ENCODE measurements at places on chromosomes 2 and 18.

DNA sequence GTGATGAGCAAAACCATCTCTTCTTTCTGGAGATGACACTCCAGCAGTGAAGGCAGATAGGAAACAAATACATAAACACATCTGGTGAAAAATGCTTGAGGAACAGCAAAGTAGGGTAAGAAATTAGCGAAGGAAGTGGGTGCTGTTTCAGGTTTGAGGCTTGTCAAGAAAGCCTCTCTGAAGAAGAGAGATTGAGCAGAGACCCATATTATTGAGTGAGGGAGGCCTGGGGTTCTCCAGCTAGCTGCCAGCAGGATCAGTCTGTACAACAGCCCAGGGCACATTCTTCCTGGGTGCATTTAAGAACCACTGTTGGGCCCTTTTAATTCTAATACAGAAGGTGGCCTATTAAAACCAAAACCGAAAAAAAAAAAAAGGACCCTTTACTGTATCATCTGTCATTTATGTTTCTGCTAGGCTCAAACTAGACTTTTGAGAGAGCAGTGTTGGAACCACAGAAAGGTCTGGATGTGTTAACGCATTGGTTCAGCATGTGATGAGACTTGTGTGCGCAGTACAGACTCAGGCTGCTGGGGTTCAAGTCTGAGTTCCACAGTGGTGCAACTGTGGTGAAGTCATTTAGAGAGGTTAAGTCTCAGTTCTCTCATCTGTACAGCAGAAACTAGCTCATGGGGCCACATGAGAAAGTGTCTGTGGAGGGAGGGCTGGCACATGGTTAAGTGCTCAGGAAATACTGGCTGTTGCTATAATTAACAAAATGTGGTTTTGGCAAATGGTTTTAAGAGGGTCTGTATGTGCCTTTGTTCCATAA, 28.9 kb downstream of the MGAT5 start:
- no peak for DNase-seq

GRCh38 chr2:104472076-104472475, 381.8 kb upstream of the POU3F3 start:
- no peak for DNase-seq

- no peak for DNase-seq
Observed at GRCh38 chr2:165610591-165611029, 141.1 kb downstream of the CSRNP3 start.

DNA sequence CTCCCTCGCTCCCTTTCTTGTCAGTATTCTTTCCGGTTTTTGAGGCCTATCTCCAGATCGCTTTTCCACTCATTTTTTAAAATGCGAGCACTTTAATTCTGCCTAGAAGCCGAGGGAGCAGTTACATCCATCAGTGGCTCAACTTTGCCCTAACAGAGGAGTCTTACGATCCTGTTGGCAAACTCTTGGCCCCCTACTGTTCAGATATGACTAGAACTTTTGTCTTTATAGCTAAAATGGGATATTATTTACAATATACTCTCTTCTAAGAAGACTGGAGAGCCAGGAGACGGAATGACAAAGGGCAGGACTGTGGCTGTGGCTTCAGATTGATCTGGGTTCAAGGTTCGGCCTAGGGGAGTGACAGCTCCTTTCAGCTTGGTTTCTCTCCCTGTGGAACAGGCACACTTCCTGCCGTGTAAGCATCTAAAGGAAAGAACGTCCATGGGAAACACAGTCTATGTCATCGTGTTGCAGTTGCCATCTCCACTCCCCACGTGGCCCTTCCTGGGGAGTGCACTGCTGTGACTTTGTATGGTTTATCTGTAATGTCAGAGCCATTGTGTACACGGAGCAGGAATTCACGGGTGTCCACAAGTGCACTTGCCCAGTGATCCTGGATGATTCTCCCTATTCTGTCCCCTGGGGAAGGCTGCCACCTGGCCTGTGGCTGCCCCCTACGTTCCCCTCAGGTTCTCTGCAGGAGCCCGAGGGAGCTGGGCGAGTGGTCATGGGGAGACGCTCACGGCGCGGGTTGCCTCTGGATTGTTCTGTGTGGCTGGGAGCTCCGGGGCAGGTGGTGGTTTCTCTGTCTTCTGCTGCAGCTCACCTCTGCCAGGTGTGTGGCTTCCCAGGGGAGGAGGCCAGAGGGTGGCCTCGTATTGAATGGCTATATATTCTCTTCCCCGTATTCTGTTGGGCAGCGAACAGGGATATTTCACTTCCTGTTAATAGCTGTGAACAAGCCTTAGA, 222.0 kb downstream of the LDLRAD4 start:
- no peak for DNase-seq

- no peak for DNase-seq
Observed at GRCh38 chr2:222883420-222883819, 22.6 kb downstream of the ACSL3 start.

DNA sequence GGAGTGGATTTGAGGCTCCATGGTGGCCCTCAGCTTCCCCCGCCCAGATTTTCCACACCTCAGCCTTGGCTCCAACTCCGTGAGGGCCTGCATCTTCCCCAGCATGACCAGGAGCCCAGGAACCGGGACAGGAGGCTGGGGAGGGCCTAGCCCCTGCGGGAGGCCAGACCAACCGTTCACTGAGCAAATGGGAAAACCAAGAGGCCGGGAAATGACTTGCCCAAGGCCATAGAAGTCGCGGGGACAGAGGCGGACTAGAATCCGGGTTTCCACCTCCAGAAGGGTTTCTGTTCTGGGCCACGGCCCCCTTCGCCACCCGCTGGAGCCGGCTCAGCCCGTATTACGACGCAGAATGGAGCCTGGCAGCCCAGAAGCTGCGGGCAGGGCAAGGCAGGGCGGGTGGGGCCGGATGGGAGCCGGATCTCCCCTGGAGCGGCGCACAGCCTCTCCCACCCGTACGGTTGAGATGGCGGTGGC, 7.9 kb upstream of the CRYBA2 start:
- DNase-seq, result no peak

DNA sequence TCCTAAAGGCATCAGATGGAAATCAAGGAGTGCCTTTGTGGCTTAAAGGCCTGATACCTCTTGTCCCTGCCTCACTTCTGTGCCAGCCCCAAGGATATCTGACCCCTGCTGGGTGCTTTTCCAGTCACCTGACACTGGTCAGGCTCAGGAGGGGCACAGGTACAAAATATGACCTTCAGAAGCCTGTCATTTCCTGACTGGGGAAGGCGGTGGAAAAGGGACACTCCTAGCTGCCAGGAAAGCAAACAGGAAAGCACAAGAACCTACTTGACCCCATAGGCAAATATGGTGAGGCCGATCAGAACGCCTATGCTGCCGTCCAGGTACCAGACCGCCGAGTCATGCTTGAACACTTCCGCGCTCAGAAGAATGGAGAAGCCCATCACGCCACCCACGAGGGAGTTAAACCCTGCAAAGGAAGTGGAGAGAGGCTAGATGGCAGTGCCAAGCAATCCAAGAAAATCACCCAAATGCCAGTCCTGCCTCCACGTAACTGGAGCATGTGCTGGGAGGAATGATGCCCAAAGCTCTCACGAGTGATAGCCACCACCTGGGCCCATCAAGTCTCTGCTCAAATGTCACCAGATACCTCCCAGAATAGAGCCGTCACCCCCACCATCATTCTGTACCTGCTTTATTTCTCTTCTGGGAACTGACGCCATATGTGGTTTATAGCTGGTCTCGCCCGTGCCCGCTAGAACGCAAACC, 204.0 kb downstream of the MGAT5 start:
- no peak for DNase-seq

DNA sequence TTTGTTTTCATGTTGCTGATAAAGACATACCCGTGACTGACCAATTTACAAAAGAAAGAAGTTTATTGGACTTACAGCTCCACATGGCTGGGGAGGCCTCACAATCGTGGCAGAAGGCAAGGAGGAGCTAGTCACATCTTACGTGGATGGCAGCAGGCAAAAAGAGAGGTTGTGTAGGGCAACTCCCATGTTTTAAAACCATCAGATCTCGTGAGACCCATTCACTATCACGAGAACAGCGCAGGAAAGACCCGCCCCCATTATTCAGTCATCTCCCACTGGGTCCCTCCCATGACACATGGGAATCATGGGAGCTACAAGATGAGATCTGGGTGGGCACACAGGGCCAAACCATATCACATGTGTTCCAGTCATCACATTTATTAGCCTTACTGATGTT, 16.8 kb downstream of the AQP12A start:
- no peak for DNase-seq

DNA sequence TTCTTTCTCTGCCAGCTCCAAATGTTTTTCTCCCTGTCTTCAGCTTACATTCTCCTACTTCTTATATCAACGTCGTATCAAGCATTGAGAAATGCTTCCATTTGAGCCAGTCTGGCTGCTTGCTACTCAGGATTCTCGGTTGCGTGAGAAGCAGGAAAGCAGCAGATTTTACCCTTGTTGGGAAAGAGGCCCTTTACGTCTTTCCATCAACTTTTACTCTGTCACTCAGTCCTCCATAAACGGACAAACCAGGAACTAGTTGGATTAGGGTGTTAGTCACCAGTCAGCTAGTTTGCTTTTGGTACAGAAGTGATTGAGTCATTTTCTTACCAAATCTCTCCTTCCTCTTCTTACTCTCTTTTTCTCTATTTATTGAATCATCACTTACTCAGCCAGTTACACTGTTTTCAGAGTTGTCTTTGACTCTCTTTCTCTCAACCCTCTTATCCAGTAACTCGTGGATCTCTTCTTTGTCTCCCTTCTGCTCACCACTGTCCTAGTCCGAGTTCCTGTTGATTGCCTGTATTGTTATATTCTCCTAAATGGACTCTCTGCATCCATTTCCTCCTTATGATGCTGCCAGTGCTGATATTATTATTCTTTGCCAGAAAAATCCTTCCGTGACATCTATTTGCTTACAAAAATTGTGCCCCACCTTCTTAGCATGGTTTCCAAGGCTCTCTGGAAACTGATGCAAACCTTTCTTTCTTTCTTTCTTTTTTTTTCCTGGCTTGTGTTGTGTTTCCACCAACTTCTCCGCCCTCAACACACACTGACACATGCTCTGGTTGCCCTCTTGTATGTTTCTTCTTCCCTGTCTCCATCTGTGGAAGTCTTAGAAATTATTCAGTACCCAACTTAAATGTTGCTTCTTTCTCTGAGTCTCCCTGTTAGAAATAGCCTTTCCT, 61.5 kb downstream of the VRK2 start:
- no peak for DNase-seq

- DNase-seq, result no peak
Observed at GRCh38 chr2:196941398-196942078, 15.0 kb upstream of the PGAP1 start.

- no peak for DNase-seq
Observed at GRCh38 chr2:241598487-241598886, 38.5 kb downstream of the THAP4 start.

DNA sequence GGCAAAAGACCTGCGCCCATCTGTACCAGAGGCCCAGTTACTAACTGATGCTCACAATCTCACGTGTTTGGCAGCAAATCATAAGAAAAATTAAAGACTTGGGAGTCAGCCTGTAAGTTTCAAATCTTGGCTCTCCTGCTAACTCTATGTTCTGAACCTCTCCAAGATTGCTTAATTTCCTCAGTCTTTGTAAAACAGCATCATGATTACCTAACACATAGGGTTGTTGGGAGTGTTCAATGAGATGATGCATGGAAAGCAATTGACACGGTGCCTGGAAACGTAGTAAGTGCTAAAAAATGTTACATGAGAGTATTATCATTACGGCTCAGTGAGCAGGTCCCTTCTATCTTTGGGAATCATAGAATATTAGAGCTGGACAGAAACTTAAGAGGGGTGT, 497.6 kb upstream of the TCF4 start:
- DNase-seq, result no peak

GRCh38 chr2:46448641-46449040, 30.7 kb upstream of the TMEM247 start:
- no peak for DNase-seq

GRCh38 chr2:206260188-206261012, 14.1 kb upstream of the ZDBF2 start:
- no peak for DNase-seq

DNA sequence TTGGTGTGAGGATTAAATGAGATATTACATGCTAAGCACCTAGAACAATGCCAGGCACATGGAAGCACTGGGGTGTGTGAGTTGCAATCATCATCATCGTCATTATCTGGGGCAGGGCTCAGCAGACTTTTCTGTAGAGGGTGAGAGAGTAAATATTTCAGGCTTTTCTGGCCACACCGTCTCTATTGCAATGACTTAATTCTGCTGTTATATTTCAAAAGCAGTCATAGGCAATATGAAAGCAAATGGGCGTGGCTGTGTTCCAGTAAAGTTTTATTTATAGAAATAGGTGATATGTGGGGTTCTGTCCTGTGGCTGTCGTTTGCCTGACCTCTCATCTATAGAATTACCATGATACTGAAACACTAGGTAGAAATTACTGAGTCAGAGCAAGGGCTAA, 60.6 kb downstream of the IL1R2 start:
- no peak for DNase-seq

DNA sequence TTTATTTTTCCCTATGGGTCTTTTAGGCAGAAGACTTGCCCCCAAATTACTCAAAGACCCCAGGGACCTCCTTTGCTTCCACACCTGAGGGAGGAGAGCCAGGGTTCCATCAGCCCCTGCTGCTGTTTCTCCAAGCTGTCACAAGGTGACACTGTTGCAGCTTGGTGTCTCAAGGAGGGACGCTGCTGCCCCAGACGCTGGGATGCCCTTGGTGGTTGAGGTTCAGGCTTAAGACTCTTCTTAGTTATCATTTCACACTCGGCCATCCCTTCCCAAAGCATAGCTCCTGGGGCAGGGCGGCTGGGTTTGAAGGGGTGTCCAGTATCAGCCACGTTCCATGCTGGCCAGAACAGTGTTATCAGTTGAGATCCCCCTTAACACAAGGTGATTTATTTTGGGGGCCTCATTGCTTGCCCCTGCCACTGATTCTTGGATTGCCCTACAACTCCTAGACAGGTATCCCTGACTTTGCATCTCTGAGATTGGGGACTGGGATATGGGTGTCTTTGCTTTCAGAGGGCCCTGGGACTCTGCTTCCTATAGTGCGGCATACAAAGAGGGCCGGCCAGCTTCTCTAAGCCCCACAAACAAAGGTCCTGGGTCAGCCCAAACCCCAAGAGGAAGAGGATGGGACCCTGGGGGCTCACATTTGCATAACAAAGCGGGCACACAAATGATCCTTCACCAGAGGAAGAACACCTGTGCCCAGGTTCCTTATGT, 22.7 kb downstream of the GPR55 start:
- DNase-seq, result peak; percentile 69

DNA sequence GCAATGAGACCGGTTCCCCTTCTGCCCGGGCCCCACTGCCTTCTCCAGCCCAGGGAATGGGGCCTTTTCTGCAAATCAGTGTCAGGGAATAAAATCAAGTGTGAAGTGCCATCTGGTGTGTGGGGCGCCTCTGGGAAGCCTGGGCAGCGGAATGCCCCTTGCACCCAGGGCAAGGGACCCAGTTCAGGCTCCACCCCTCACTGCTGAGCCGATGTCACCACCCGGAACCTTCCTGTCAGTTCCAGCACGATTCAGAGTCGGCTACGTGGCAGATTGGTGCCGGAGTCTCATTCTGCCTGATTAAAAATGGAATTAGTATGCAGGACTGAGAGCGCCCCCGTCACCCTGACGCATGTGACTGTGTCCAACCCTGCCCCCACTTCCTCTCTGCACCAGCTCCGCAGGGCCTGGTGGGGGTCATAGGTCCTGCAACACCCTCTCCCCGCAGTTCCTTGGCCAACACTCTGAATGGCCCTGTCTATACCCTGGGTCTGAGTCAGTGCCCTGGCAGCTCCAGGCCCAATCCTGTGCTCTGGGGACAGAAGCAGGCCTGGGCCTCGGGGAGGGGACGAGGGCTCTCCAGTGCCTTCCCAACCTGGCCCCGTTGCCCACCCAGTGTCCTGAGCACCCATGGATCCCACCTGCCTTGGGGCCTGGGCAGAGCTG, 8.2 kb upstream of the ALPI start:
- no peak for DNase-seq

Data from HuH-7 (cell line).